ENCODE measurements at places on chromosomes 7 and 10. TPM values are rescaled to one million over a fixed set of nuclear protein-coding genes. Genes with fewer than 3 reads are reported as not detected.

- no peaks in the 10 kb centered on the region for H3K27me3 ChIP-seq
- H3K36me3 ChIP-seq, result no peaks in the 10 kb centered on the region
- H3K4me1 ChIP-seq, result no peaks in the 10 kb centered on the region
Observed at GRCh38 chr7:151883857-151884256, 6.9 kb upstream of the PRKAG2 start.

DNA sequence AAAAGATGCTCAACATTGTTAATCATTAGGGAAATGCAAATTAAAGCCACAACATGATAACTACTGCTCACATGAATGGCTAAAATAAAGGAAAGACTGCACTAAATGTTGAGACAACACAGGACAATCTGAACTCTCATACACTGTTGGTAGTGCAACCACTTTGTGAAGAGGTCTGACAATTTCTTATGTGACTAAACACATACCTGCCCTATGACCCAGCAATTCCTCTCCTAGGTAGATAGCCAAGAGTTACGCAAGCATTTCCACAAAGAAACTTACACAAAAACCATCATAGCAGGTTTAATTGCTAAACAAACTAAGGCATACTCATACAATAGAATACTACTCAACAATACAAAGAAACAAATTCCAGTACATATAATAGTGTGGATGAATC, 41.8 kb upstream of the HERPUD2 start:
- H3K4me1 ChIP-seq, result no peaks in the 10 kb centered on the region
- no peaks in the 10 kb centered on the region for H3K36me3 ChIP-seq
- DNase-seq, result no peak
- H3K4me3 ChIP-seq, result no peak overlapping the region
- H3K27me3 ChIP-seq, result no peaks in the 10 kb centered on the region

C10orf67 gene
- 0.29 TPM for total RNA-seq

DNA sequence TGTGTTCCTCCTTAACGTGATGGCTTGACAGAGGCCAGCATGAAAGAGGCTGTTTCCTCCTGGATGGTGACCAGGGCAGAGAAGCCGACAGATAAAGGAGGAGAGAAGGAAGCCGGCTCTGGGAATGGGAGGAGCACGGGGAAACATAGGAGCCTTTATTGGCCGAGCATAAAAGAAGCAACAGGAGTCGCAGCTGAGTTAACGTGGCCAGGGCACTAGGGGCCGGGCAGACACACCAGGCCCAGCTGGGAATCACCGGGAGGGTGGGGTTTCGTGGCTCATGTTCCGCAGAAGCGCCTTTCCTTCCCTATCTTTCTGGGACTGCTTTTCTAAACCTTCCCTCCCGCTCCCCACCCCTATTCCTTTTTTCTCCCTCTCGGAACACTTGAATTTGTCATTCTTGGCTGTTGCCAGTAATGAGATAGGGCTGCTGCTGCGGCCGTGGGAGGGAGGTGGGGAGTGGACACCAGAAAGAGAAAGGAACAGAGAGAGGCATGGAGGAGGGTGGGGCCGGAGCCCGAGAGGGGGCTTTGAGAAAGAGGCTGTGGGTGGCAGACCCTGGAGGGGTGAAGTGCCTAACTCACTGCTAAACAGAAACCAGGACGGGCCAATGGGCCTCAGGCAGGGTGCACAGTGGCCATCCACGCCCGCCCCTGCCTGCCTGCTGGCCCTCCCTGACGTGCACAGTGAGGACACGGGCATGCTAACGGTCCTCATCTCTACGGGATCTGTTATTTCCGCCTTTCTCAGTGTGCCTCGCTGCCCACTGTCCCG, 65.2 kb downstream of the COL13A1 start:
- peaks cover 7% of the 10 kb centered on the region for H3K4me1 ChIP-seq
- H3K4me3 ChIP-seq, result peak overlapping the region; percentile 25
- peak overlapping the region; percentile 83 for H3K27ac ChIP-seq
- H3K36me3 ChIP-seq, result no peaks in the 10 kb centered on the region
- H3K27me3 ChIP-seq, result no peaks in the 10 kb centered on the region
- DNase-seq, result no peak

DNA sequence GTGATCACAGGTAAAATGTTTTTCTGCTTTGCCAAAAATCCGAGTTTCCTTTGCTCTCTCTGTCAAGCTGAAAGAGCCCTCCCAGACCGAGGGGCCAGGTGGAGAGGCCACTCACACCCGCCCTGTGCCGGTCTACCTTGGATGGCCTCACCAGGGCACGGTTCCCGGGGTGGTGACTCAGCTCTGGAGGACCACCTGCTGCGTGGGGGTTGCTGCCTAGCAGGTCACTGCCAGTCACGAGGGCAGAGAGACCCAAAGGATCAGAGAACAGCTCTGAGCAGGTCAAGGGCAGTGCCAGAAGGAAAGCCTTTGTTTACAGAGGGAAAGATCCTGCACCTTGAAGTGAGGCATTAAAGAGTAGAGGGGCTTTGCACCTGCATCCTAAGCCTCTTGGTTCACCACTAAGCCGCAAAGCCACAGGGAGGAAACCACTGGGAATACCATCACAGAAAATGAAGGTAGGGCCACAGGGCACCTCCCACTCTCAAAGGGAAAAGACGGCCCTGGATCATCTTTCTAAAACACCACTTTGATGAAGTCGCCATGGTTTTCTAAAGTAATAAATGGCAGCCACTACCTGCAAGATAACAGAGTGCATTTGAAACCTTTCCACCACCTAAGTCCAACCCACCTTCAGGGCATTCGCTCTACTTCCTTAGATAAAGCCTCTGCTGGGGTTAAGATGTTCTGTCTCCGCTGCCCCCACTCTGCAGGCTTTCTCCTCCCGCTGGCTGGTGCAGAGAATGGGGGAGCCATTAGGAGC, 160.3 kb upstream of the KLF14 start:
- peak; percentile 76 for DNase-seq
- H3K27ac ChIP-seq, result peak overlapping the region; percentile 84

DNA sequence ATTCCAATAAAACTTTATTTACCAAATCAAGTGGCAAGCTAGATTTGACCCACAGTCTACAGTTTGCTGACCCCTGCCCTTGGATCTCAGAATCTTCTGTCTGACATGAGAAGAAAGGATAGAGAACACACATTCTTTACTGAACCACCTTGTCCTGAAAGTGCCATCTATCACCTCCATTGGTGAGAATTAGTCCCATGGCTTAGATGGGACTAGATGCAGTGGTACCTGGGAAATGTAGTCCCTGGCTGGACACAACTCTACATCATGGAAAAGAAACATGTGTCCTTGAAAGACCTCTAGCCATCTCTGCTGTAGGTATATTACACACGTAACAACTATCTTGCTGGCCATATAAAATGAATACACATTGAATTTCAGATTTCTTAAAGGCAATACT, 336.2 kb downstream of the LHFPL3 start:
- DNase-seq, result no peak
- no peaks in the 10 kb centered on the region for H3K27me3 ChIP-seq
- H3K27ac ChIP-seq, result no peak overlapping the region
- no peak overlapping the region for H3K4me3 ChIP-seq
- H3K4me1 ChIP-seq, result no peaks in the 10 kb centered on the region

ZNF853 gene
- 11.5 TPM for total RNA-seq

Data from breast epithelium (tissue), 4 donors.